ENCODE measurements at places on chromosomes 3 and 15.

DNA sequence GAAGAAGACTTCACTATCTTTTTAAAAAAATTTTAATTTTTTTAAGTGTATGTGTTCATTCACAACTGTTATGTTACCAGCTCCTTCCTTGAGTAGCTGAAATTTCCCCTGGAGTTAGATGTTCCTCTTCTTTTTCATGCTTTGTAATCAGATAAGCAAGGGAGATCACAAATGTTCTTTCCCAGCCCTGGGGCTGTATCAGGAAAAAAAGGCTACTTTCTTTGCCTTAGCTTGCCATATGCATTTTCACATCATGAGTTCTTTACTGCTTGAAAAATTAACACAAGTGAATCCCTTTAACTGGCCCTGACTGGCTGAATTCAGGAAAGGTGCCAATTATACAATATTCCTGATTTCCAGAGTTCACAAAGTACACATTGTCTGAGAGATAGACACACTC, 353.2 kb upstream of the ATP11B start:
- DNase-seq, result no peak

- peak; percentile 64 for DNase-seq
Observed at GRCh38 chr3:172595664-172596393, 72.6 kb upstream of the TNFSF10 start.

DNA sequence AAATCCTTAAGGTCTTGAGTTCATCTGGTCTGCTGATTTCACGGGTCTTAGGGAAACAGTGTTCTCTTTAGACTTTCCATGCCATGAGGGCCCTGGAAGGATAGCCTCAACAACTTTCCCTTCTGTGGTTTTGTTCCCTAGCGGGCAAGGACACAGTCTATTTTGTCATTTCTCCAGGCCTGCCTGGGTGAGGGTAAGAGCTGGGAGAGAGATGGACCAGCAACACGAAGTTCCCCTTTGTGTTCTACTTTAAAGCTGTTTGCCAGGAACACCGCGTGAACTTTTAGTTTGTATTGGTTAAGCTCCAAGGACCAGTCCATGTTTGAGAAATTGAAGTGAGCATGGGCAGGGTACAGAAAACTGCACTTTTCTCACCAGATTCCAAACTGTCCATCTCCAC, 20.9 kb downstream of the ST3GAL6 start:
- no peak for DNase-seq

GRCh38 chr3:177440456-177441104, 243.3 kb upstream of the TBL1XR1 start:
- DNase-seq, result no peak

GRCh38 chr3:10160925-10161324, 3.8 kb upstream of the IRAK2 start:
- DNase-seq, result no peak

DNA sequence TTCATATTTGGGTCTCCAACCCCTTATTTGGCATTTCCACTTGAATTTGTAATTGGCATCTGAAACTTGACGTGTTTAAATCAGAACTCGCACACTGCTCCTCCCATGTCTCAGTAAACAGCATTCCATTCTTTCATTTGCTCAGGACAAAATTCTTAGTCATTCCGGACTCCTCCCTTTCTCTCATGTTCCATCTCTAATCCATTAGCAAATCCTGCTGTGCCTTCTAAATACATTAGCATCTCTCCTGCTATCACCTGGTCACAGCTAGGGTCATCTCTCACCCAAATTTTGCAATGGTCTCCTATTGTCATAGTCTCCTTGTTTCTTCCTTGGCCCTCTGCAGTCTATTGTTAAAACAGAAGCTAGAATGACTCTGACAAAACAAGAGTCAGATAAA, 119.9 kb upstream of the CADPS start:
- DNase-seq, result no peak

DNA sequence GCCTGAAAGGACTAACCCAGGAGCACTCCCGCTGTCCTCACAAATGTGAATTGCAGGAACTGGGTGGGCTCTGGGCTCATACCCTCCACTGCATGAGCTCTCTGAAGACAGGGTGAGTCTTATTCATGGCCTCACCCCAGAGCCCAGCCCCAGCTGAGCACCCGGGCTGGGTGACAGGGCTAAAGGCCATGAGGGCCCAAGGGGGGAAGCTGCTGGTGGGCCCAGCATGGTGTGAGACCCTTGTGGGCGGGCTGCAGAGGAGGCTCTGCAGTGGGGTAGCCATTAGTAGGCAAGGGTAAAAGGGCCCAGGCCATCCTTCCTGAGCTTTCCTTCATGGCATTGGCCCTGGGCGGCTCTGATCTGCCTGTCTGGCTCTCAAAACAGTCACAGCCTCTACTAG, 30.3 kb downstream of the SRPRB start:
- DNase-seq, result no peak

- peak; percentile 24 for DNase-seq
Observed at GRCh38 chr3:25665315-25666280, 891 bp upstream of the TOP2B start.

DNA sequence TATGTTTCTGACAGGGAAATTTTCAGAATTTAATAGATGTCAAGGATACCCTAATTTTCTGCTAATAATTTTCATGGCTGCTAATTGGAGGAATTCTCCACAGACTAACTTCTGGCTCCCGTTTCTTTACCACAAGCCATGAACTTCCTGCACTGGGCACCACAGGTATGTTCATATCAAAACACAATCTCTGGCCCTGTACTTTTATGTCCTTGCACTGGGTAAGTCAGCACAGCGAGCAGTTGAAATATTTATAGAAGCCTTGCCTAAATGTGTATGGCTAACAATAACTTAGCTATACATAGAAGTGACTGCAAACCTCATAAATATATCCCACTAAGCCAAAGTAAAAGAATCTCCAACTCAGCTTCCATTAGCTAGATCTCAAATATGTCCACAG, 246.9 kb downstream of the ZIC1 start:
- no peak for DNase-seq

DNA sequence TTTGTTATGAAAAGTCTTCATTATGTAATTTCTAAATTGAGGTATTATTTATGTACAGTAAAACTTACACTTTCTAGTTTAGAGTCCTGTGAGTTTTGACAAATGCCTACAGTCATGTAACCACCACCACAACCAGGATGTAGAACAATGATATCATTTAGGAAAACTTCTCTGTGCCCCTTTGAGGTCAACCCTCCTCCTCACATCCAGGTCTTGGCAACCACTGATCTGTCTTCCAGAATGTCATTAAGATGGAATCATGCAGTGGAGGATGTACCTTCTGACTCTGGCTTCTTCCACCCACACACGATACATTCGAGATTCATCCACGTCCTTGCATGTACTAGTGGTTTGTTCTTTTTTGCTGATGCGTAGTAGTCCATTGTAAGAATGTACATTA, 23.2 kb downstream of the MINAR1 start:
- DNase-seq, result no peak

DNA sequence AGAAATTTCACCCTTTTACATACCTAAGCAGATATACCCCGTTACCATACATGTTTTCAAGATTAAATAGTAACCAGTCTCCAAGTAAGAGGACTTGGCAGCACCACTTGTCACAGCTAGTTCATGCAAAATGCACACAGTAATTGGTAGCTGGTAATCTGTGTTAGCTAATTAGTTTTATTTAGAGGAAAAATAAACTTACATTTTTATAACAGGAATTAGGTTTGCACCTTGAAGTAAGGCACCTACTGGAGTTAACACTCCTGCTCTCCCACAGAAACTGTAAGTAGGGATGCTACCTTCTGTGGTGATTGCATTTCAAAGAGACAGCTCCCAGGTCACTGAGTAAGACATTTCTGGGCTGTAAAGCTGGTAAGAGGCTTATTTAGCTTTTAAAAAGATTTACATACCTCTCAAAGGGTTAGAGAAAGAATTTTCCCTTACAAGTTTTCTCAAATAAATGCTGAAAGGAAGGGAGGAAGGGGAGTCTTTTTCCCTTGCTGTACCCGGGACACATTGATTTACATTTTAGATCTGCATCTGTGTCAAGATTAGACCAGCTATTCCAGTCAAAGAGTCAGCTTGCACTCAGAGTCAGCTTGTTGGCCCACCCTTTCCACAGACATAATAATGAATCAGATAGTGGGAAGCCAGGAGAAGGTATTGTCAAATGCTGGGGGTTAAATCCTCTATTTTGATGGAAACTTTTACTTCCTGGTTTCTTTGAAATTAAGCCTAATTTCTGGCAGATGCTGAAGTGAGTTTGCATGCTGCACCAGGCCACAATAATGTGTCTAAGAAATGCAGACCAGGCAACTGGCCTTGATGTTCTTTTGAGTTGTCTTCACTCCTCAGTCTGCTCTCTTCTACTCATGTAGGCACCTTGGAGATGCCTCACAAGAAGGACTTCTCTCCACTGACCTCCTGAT, 77.6 kb upstream of the CHD2 start:
- DNase-seq, result no peak

GRCh38 chr15:69557707-69558409, 105.2 kb downstream of the RPLP1 start:
- no peak for DNase-seq
